ENCODE measurements at places on chromosomes 1 and 21. TPM values are rescaled to one million over a fixed set of nuclear protein-coding genes. Genes with fewer than 3 reads are reported as not detected.

GRCh38 chr1:85049735-85050166 lies 1.5 kb upstream of the MCOLN3 start:
- H3K27ac ChIP-seq = no peak overlapping the region
- no peaks in the 10 kb centered on the region for H3K27me3 ChIP-seq
- H3K36me3 ChIP-seq = no peaks in the 10 kb centered on the region
- no peak for DNase-seq

GRCh38 chr1:159239551-159240220 lies 35.0 kb downstream of the ACKR1 start:
- H3K27ac ChIP-seq = no peak overlapping the region
- H3K36me3 ChIP-seq = no peaks in the 10 kb centered on the region
- no peak for DNase-seq
- no peak overlapping the region for H3K4me3 ChIP-seq
- H3K4me1 ChIP-seq = no peaks in the 10 kb centered on the region

DNA sequence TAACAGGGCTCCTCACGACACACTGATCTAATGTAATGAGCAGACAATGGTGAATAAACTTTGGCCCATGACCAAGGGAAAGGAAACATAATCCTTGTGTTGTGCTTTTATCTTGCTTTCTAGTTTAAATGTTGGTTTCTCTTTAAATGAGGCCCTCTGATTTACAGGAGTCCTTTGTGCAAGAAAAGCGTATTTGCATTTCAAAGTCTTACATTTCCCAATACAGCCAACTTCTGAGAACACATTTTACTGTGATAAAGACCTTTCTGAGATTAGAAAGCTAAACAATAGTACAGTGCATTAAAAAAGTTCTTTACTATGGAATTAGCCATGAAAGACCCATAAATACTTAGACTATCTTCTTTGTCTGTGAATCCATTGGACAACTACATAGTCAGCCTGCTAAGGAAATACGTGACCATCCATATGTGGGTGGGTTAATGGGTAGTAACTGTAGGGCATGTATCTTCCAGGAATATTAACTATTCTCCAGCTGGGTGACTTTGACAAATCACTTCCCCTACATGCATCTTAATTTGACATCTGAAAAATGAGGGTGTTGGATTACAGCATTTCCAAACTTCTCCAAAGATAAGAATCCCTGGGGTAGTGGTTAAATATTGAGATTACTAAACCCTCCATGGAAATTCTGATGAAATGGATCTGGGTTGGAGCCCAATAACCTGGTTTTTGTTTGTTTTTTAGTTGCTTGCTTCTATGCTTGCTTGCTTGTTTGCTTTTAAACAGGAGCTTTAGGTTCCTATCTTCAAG lies 50.3 kb upstream of the USP1 start:
- H3K4me1 ChIP-seq = no peaks in the 10 kb centered on the region
- no peak for DNase-seq
- no peak overlapping the region for H3K4me3 ChIP-seq
- H3K36me3 ChIP-seq = no peaks in the 10 kb centered on the region

DNA sequence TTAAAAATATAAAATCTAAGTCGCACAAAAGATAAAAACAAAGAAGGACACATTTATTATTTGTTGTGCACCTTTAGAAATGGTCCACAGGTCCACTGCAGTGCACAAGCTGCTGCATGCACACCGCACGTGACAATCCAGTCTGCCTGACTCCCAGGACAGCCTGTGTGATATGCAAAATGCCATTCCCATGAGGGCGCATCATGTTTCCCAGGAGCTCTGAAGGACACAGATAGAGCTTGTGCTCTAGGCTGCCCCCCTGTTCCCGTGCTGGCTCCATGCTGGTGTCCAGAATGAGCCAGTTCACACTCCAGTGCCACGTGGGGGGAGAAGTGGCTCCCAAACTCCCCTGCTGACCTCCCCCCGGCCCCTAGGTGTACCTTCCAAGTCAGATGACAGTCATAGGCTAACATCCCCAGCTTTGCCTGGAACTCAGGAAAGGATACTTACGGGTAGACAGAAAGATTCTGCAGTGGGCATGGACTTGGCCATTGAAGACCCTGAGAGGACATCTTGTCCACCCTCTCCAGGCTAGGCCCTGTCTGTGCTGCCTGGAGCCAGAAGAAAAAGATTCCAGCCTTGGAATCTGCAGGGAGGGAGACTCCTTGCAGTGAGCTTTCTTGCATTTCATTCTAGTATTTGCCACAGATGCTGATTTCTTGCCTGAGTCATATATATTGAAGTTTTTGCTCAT lies 26.3 kb downstream of the RAB7B start:
- H3K4me1 ChIP-seq = no peaks in the 10 kb centered on the region
- no peaks in the 10 kb centered on the region for H3K27me3 ChIP-seq
- DNase-seq = no peak

DNA sequence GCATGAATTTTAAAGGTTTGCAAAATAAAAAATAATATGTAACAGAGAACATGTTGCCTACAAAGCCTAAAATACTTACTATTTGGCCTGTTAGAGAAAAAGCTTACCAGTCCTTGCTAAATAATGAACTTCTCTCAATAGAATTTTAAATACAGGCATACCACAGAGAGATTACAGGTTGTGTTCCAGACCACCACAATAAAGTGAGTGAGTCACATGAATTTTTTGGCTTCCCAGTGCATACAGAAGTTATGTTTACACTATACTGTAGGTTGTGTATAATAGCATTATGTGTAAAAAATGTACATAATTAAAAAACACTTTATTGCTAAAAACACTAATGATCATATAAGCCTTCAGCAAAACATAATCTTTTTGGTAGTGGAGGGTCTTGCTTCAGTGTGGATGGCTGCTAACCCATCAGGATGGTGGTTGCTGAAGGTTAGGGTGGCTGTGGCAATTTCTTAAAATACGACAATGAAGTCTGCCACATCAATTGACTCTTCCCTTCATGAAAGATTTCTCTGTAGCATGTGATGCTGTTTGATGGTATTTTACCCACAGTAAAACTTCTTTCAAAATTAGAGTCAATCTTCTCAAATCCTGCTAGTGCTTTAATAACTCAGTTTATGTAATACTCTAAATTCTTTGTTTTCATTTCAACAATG lies 48.6 kb downstream of the SCYL3 start:
- no peak for DNase-seq
- no peaks in the 10 kb centered on the region for H3K4me1 ChIP-seq
- H3K4me3 ChIP-seq = no peak overlapping the region
- H3K36me3 ChIP-seq = no peaks in the 10 kb centered on the region
- H3K27ac ChIP-seq = no peak overlapping the region
- no peaks in the 10 kb centered on the region for H3K27me3 ChIP-seq

DNA sequence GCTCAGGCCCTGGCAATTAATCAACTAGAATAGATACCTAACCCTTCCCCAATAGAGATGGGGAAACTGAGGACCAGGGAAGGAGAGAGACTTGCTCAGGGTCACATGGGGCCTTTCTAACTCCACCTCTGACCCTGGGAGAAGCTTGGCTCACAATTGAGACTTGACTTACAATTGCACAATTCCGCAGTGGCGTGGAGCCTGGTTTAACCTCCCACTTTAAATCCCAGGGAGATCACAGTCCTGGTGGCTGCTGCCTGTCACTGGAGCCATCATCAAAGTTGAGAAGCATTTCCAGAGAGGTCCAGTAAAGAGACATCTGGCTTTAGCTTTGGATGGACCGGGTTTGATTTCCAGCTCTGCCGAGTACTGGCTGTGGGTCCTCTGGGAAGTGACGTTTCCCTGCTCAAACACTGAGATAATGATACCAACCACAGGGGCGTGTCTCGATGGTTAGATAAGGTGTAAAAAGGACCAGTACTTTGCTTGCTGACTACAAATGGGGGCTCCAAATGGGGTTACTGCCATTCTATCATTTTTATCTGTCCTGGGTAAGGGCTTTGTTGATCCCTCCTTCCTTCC lies 39.3 kb downstream of the TRIM62 start:
- H3K4me1 ChIP-seq = no peaks in the 10 kb centered on the region
- H3K4me3 ChIP-seq = no peak overlapping the region
- no peak overlapping the region for H3K27ac ChIP-seq
- H3K27me3 ChIP-seq = no peaks in the 10 kb centered on the region

DNA sequence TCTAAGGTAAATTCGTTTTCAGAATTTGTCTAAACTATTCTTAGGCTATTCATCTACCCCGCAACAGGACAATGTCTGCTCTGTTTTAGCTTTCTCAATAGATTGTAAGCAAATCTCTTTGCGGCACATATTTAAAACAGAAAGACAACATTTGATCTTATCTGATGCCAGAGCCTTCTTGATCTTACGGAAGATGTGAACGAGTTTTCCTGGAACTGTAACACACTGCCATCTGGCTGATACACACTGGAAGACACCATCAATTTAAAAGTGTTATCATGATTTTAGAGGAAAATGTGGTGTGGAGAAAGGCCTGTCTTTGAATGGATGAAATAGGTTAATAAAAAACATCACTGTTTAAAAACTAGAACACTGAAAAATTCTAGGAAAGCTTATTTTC lies 36.1 kb downstream of the COA6 start:
- no peaks in the 10 kb centered on the region for H3K27me3 ChIP-seq
- no peaks in the 10 kb centered on the region for H3K36me3 ChIP-seq
- H3K4me3 ChIP-seq = no peak overlapping the region
- no peak for DNase-seq
- no peaks in the 10 kb centered on the region for H3K4me1 ChIP-seq

GRCh38 chr1:38779491-38779890 lies 80.1 kb downstream of the RRAGC start:
- peaks cover 11% of the 10 kb centered on the region for H3K27me3 ChIP-seq
- no peak overlapping the region for H3K4me3 ChIP-seq
- H3K36me3 ChIP-seq = no peaks in the 10 kb centered on the region

DNA sequence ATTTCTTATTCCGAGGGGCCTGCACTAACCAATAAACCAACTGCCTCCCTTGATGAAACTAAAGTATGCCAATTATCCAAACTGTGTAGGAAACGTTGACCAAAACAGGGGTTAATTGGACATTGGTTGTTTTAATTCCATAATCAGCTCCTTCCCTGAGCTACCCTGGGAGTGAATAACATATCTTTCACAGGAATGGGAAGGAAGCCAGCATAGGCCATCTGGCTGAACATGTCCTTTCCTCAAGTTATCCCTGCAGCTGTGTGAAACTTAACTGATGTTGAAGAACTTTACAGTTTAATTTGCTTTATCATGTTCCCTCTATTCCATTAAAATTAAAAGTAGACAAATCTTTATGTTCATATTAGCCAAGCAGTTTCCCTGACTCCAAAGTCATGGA lies 75.4 kb downstream of the NRIP1 start:
- DNase-seq = no peak
- H3K4me1 ChIP-seq = no peaks in the 10 kb centered on the region
- H3K4me3 ChIP-seq = no peak overlapping the region
- H3K36me3 ChIP-seq = no peaks in the 10 kb centered on the region

DNA sequence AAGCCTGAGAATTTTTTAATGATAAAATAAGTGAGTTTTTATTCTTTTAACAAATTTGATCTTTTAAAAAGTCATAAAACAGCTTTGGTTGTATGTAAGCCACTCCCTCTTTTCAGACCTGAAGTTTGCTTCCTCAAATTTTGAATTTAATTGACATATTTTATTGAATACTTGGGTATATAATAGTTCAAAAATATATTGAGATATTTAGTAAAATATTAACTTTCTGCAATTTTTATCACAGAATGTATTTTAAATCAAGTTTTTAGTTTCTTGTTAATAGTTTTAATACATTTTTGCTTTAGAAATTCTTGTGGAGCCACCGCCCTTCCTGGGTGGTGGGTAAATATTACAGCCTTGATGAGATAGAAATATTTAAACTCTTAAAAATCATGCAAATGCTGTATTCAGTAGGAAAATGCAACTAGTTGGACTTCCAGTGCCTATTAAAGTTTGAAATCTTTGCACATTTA lies 867 bp downstream of the PTPRC start:
- H3K4me3 ChIP-seq = no peak overlapping the region
- no peaks in the 10 kb centered on the region for H3K27me3 ChIP-seq
- no peaks in the 10 kb centered on the region for H3K36me3 ChIP-seq
- no peak for DNase-seq
- no peaks in the 10 kb centered on the region for H3K4me1 ChIP-seq

GRCh38 chr1:113913312-113913668 lies 8.2 kb downstream of the DCLRE1B start:
- peaks cover 5% of the 10 kb centered on the region for H3K4me1 ChIP-seq
- H3K27ac ChIP-seq = no peak overlapping the region
- no peak for DNase-seq
- no peaks in the 10 kb centered on the region for H3K36me3 ChIP-seq

The AIRE gene
- not detected for total RNA-seq

The MIXL1 gene
- not detected for total RNA-seq

The EPHA10 gene
- 0.73 TPM for total RNA-seq

The UQCRH gene
- 391 TPM for total RNA-seq

All from prostate gland (tissue), 2 donors.